Naive thymus-derived CD4-positive, alpha-beta T cell (primary cell): ENCODE measurements at places on chromosomes 1 and 21.

- no peak for DNase-seq
These were observed 1044.3 kb downstream of the AMY1C start for GRCh38 chr1:104794035-104794434.

DNA sequence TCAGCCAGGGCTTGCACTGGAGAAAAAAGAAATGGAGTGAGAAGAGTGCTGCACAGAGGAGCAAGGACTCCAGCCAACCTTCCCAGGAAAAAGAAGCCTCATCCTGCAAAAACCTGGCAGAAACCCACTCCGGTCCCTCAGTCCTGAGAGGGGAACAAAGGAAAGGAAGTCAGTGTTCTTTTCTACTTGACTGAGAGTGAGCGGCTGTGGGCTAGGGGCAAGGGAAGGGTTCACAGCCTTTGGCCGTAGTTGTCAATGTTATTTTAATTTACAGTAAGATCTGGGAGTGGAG is 8.9 kb upstream of the GOLT1A start:
- DNase-seq = no peak

DNA sequence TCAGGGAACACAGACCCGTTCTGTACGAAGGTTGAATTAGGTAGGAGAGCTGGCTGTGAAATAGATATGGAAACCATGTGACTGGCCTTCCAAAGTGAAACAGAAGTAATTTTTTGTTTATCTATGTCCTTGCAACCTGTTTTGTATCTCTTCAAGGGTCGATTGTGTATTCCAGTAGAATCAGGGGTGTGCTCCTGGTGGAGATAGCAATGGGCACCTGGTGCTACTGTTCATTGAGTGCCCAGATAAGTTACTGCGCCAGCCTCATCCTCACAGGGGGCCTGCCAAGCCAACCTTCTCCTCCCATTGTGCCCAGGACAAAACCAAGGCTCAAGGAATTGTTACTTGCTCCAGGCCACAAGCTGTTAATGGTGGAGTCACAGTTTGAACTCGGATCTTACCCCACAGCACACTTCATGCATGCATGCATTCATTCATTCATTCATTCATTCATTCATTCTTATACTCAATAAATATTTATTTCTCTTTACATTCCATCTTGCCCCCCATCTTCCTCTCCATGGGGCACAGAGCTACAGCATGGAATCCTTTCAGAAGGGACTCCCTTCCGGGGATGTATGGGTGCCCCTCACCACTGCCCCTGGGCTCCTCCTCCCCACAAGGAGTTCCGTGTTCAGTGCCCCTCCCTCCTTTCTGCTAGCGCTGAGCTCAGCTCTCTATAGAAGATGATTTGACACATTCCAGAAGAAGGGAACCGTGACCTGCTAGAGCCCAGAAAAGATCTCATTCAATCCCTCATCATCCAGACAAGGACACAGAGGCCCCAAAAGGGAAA is 24.0 kb downstream of the ADORA1 start:
- DNase-seq = no peak

DNA sequence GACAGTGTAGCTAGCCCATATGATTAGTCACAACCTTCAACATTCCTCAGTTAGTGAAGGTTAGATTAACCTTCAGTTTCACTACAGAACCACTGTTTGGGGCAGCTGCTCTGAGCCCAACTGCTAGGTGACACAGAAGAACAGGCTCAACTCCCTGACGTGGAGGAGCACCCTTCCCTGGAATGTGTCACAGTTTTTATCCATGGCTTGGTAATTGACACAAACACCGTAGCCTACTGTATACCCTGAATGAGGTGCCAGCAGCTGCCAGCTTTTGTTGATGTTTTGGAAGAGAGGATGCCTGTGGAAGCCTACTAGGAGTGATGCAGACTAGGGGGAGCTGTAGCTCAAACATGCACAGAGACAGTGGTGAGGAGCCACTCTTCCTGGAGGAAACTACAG is 56.6 kb upstream of the CR2 start:
- DNase-seq = no peak

DNA sequence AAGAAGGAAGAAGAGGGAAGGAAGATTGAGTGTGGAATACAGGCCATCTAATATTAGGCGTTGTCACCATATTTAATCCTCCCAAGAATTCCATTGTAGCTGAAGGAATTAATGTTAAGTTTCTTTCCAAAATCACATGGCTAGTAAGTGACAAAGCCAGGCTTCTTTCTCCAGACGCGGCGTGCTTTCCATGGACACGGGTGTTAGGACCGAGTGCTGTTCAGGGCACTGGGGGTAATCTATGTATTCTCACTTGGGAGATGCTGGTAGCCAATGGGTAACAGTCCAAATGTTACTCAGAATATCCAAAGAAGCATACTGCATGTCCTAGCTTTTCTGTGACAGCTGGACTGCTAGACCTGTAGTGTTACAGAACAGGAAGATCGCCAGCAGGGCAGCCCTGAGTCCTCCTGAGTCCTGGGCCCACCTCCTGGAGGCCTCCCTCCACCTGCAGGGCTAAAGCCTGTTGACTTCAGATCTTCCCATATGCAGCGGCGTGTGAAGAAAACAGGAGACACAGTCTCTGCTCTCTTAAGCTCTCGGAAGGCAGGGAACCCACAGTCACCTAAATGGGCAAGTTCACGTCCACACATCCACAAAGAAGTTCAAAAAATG is 5.3 kb downstream of the IGSF9 start:
- DNase-seq = no peak

DNA sequence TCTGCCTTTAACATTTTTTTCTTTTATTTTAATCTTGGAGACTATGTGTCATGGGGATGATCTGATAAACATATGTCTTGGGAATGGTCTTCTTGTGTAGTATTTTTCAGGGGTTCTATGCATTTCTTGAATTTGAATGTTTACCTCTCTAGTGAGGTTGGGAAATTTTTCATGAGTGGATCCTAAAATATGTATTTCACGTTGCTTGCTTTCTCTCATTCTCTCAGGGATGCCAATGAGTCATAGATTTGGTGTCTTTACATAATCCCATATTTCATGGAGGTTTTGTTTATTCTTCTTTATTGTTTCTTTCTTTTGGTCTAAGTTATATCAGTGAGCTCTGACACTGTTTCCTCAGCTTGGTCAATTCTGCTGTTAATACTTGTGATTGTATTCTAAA is 1237.2 kb downstream of the PLA2G4A start:
- DNase-seq = no peak

DNA sequence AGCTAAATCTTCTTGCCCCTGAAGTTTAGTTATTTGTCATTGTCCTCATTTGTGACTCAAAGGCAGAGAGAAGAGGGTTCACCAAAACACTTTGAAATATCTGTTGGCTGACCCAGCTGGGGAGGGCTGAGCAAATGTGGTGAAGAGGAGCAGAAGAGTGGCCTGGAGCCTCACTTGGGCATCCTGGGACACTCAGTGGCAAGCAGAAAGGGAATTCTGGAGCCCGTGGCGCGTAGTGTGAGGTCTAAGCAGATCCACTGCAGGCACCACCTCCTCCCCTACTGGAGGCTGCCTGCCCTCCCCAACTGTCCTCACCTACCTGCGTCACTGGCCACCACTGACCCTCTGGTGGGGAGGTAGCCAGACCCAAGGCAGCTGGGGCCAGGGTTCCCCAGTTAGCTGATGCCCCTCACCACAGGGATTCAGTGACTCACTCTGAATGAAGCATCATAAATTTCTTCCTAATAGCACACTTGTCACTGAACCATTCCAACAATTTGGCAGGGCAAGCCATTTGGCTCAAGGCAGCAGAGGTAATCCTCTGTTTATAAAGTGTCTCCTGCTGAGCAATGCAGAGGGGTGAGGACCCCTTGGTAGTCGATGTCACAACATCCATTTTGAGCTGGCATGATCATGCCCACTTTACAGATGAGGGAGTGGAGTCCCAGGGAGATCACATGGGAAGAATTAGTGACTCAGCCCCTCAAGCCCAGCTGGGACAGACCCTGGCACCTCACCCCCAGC is 80.3 kb downstream of the NENF start:
- no peak for DNase-seq

- DNase-seq = no peak
These were observed 548 bp downstream of the KCNN3 start for GRCh38 chr1:154869351-154870114.

- DNase-seq = no peak
These were observed 13.2 kb downstream of the MEGF6 start for GRCh38 chr1:3598051-3598491.

DNA sequence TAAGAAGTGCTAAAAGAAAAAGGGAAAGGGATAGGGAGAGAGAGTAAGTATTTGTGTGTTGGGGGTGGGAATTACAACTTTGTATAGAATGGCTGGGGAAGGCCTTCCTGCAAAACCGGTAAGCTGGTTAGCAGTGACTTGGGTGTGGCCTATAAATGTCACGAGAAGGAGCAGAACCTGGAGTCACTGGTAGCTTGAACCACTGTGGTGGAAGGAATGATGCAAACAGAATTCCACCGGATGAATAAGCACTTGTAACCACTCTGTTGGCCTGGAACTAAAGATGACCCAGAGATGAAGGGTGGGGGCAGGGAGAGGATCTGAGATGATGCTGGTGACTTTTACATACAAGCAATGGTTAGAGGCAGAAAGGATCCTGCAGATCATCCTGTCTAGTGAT is 8.9 kb downstream of the XKR8 start:
- DNase-seq = no peak

- DNase-seq = no peak
These were observed 100.7 kb upstream of the GFI1 start for GRCh38 chr1:92587445-92587844.

DNA sequence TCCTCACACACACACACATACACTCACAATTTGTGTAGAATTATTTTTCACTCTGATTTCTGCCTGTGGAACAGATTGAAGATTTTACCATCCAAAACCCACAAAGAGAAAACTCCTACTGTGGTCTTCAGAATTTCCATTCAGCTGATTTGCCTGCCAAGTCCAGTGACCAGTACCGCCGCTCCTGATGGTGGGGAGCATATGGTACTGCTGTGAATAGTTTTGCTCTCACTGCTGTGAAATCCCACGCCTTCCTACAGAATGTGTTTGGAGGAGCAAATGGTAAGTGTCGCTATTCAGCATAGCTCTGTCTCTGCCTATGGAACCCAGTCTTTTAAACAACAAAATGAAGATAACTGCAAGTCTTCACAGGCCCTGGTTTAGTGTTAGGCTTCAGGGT is 629.5 kb downstream of the LMO4 start:
- DNase-seq = no peak

GRCh38 chr21:26850116-26850643 is 5.0 kb upstream of the ADAMTS1 start:
- DNase-seq = peak; percentile 20

DNA sequence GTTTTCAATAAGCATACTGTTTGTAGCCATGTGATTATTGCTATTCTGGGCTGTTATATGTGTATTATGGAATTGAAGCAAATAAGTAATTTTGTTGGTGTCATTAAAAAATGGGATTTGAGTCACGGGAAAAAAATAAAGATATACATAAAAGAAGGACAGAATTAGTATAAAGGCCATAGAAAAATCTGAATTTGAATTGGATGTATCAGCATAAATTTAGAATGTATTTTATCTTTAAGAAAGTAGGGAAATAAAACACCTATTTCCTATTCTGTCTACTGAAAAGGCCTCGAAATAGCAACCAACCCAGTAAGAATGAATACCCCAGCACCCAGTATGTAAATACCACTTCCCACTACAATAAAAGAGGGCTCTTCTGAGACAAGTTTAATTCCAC is 185.9 kb downstream of the SLC45A1 start:
- no peak for DNase-seq

GRCh38 chr21:31555741-31556191 is 103.7 kb upstream of the SOD1 start:
- no peak for DNase-seq

DNA sequence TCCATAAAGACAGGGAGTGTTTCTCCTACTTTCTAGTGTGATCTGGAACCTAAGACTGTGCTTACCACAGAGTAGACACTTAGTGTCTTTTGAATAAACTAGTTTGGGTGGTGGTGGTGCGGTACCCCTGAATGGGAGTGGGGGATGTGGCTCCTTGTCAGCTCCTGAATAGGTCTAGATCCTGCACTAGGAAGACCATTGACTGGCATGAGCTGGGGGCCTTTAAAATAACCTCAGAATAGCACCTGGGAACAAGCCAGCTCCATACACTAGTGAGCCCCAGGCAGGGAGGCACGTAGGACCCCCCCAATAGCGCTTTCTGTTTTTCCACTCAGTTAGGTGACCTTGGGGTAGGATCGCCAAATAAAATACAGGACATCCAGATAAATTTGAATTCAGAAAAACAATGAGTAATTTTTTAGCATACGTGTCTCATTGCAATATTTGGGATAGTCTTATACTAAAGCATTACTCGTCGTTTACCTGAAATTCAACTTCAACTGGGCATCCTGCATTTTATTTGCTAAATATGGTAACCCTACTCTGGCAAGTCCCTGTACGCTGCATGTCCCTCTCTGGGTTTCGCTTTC is 45.6 kb downstream of the AZIN2 start:
- DNase-seq = no peak

GRCh38 chr21:15241997-15242736 is 177.4 kb upstream of the NRIP1 start:
- DNase-seq = no peak

DNA sequence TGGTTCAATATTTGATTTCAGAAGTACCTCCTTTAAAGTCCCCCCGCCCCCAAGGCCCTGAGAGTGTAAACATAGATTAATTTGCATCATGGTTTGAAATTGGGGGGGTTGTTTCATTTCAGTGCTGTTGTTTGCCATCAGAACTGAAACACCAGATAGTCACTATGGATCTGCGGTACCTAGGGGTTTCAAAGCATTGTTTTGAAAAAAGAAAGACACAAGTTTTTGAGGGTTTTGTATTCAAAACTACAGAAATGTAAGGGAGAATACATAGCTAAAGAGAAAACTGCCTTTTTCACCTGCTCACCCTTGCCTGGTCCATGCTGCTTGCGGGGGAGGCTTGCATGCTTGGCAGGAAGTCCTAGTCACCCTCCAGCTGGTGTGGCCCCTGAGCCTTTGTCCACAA is 59.3 kb downstream of the ACP6 start:
- no peak for DNase-seq

DNA sequence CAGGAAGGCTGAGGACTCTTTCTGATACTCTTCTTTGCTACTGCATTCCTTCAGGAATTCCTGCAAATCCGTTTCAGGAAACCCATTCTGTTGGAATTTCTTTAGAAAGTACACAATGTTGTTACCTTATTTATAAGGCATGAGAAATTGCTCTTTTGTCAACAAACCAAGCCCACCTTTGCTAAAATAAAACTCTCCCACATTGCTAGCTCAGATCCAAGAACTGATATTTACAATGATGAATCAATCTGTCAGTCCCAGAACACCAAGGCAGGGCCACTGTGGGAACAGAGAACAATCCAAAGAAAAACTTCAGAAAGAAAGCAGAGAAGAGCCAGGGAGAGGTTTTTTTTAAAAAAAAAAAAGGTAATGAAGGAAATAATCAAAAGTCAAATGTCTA is 36.6 kb upstream of the LPAR3 start:
- no peak for DNase-seq
